ENCODE measurements at places on chromosomes 4 and X.

DNA sequence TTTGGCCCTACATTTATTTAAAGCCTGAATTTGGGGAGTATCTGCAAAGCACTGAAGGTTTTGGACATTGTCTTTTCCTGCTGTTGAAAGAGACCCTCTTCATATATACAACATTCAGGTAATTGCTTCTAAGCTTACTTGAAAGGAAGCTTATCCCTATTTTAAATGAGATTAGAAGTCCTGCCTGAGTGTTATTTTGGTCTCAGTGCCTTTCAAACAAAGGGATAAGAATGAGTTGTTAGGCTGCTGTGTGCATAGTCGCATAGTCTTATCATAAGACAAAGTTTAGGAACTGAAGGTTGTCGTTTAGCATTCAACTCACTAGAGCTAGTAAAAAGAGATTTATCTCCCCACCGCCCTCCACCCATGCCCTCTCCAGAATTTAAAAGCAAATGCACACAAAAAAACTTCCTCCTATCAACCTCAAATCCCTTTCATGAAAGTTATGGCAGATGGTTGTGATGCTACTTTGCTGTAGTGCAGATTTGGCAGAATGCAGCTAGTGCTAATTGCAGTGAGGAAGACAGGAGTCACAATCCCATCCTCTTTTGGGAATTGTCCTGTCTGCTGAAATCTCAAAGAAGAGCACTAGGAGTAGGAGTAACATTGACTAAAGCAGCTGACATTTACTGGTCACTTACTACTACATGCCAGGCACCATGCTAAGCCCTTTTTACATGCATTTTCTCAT, 5.8 kb downstream of the HERC3 start:
- no peak for DNase-seq

GRCh38 chrX:10569946-10570345, 50.4 kb downstream of the MID1 start:
- DNase-seq, result peak; percentile 42

DNA sequence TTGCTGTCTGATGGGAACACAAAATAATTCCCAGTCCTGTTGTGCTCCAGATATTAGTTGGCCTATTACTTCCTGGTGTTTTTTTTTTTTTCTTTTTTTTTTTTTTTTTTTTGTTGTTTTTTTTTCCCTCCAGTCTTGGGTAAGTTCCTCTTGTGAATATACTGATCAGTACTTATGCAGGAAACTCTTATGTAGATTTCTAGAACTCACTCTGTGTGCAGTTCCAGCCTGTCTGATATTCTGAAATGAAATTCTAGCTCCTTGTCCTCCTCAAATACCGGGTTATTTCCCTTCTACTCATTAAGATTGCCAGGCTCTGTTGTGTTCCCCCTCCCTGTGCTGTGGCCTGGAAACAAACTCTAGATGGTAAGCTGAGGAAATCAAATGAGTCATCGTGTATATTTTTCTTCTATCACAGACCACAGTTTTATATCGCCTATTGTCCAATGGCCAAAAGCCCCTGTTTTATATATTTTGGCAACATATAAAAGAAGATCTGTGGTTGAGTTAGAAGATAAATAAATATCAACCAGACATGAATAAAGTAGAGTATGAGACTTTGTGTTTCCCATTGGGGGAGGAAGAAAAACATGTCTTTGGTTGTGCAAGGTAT, 124.3 kb upstream of the UGT8 start:
- DNase-seq, result no peak

DNA sequence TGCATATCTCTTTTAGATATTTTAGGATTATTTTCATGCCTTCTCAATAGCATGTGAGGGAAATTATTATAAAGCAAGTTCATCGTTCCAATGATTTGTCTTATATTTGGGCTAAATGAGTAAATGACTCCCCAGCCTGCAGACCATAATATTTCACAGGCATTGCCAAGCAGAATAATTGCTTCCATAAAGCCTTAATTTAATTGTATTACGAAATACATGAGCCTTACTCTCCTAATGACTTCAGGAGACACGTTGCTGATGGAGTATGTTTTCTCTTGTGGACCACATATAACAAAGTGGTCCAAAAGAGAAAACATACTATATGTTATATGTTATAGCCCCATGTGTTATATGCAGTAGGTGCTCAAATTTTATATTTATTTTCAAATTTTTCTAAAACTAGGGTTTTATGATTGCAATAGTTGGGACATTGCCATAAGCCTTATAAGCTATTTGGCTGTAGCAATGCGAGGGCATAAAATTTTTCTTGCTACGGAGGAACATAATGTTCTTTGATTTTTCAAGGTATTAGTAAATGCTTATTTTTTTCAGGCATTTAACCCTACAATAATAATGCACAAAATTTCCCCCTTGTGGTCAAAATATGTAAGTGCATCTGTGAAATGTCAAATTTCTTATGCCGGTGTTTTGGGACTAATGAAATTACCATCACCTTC, 26.2 kb upstream of the TMPRSS11D start:
- peak; percentile 27 for DNase-seq

DNA sequence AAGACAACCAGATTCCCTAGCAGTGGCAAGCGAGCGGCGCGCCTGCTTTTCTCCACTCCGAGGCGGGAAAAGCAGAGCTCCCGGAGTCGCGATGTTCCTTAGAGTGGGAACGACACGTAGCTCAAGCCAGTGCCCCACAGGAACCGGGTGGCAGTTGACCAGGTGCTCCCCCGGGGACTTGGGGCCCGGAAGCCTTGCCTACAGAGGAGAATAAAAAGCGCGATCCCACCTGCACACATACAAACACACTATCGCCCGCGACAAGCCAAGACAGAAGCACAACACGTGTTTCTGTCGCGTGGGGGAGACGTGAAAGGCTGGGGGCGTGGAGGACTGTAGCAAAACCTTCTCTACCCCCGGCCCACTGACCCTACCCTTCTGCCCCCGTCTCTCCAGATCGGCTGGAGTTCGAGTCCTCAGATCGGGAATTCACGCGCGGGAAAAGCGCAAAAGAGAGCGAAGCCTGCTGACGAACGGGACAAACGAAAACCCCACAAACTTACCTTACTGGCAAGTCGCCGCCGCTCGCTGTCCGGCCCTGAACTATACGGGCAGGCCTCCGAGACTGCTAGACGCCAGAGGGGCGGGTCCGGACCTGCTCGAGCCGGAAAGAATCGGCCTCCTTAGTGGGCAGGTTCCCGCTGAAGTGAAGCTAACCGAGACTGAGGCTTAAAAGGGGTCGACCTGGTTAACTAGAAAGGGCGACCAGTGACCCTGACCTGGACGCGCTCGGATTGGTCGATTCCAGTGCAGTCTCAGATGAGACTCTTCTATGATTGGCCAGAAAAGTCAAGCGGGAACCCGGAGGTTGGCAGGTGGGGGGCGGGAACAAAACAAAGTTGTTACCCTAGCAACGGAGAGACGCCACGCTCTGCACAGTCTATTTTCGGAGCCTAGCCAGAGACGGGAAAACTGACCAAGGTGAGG, at the start of the genes DNAAF6 and NUP62CL:
Gene DNAAF6 (plus strand): TSS at position 842 of the 927 bp plus-strand sequence. CDS start 6,265 bp downstream, outside the sequence.
Gene NUP62CL (minus strand): TSS at position 664 of the 927 bp plus-strand sequence. CDS start 31,287 bp downstream, outside the sequence.
- peak; percentile 31 for DNase-seq

DNA sequence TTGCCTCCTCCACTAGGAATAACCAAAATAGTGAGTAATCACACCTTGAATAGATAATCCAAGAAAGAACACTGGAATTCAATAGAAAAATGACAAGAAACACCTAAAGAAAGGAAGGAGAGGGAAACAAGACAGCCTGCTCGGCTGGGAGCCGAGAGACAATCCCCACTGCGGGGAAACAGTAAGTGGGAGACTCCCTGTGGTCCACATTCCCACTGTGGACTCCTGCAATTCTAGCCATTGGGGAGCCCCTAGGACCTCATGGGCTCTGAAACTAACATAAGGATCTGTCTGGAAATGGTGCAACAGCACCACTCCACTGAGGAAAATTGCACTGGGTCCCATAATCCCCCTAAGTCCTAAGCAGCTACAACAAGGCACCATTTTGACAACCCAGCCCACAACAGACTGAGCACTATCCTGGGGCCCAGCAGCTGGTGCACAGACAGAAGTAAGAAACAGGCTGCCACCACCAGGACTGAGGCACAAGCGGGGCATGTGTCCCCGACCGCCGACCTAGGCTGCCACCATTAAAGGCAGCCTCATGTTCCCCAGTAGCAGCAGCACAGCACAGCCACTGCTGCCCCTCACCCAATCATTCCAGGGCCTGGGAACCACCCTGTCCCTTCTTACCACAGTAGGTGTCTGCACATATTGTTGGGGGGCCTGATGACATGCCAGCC, 14.2 kb downstream of the LRBA start:
- DNase-seq, result no peak

DNA sequence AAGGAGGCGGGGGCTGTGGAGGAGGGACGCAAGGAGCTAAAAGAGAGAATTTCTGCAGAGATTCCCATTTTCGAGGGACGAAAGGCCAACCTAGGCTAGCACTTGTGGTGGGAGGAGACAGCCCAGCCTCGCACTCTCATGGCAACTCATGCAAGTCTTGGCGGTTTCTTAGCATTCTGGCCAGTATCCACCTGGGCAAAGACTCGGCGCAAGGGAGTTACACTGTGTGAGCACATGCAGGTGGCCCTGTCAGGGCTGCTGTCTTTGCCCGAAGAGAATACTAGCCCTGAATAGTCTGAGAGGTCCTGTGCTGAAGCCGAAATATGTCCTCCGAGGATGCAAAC, 15.5 kb downstream of the MCF2 start:
- no peak for DNase-seq

DNA sequence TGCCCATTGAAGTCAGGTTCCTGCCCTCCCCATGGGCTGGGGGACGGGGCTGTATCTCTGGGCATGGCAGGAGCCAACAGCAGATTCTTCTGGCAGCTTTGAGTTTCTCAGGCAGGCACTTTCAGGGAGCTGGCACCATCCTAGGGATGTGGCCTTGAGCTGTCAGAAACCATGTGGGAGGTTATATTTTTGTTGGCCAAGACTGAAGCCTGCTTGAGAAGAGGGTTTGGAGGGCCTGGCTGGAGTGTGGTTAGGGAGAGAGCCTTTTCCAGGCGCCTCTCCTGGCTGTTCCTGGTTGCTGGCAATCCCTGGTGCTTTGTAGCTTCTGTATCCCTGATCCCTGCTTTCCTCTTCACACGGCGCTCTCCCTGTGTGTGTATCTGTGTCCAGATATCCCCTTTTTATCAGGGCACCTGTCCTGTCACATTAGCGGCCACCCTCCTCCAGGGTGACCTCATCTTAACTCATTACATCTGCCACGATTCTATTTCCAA, 30.6 kb upstream of the SORCS2 start:
- DNase-seq, result peak; percentile 14

- DNase-seq, result peak; percentile 78
Measured at GRCh38 chr4:24394041-24394440, 190.3 kb downstream of the DHX15 start.

DNA sequence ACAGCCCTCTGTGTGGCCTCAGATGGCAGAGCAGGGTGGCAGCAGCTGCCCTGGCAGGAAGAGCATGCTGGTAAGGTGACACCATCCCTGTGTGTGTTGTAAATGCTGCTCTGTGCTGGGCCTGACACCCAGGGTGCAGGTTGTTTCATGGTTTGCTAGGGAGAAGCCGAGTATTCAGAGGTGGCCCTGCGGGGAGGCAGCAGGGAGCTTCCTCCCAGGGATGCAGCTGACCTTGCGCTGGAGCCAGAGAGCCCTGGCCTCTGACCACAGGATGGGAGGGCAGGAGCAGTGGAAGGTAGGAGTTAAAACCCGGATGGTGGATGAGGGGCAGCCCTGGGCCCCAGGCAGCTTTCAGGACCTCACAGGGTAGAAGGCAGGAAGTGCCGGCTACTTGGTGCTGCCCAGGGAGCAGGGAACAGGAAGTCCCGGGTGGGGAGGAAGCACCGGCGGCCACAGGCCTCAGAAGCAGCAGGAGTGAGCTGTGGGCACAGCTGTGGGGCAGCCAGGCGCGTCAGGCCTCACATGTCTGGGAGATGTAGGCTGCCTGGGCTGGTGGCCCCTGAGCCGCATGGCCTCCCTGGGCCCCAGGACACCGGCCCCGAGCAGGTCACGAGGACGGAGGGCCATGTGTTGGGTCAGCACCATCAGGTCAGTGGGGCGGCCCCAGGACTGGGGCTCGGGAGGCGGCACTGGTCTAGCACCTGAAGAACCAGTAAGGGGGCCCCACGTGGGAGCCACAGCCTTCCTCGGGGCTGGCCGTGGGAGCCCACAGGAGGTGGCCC, 19.1 kb downstream of the SH3BP2 start:
- peak; percentile 47 for DNase-seq

- DNase-seq, result no peak
Measured at GRCh38 chr4:136680271-136680670, 852.0 kb downstream of the PCDH18 start.

DNA sequence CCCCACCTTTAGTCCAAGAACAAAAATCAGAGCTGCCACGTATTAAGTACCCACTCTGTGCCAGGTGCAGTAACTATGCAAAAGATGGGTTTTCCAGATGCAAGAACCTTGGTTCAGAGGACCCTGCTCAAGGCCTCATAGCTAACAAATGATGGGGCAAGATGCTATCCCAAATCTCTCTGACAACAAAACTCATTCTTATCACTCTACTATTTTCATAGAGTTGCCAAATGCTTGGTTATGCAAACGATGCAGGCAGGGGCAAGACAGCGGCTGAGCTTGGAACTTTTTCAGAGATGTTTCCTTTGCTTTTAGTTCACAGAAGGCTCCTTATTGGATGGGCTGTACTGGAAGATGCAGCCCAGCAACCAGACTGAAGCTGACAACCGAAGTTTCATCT, 30.5 kb downstream of the PKD2 start:
- no peak for DNase-seq

DNA sequence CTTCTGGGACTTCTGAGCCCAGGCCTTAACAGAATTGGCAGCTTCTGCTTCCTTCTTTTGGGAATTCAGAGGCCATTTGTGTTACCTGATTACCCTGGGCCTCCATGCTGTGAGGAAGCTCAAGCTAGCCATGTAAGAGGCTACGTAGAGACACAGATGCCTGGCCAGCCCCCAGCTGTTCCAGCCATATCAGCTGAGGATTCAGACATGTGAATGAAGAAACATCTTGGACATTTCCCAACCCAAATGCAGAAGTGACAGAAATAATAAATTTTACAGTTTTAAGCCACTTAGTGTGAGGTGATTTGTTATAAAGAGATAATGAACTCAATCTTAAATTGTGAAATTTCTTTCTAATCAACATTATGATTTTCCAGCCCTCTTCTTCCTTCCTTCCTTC, 18.7 kb upstream of the ZNF827 start:
- DNase-seq, result no peak

- DNase-seq, result no peak
Measured at GRCh38 chr4:189143263-189143952, 797.3 kb upstream of the FRG1 start.

- DNase-seq, result peak; percentile 69
Measured at GRCh38 chr4:146222313-146222712, 8.0 kb downstream of the REELD1 start.

- DNase-seq, result peak; percentile 45
Measured at GRCh38 chr4:71498002-71498401, 159.2 kb downstream of the SLC4A4 start.
